ENCODE measurements at places on chromosomes 7 and 10.
A peak's percentile ranks its signal among the peaks of the same experiment; 100 is the strongest.

- no peak for DNase-seq
Measured at GRCh38 chr7:102061354-102061945, 225.2 kb upstream of the SH2B2 start.

- no peak for DNase-seq
Measured at GRCh38 chr7:16417906-16418305, 3.4 kb downstream of the CRPPA start.

DNA sequence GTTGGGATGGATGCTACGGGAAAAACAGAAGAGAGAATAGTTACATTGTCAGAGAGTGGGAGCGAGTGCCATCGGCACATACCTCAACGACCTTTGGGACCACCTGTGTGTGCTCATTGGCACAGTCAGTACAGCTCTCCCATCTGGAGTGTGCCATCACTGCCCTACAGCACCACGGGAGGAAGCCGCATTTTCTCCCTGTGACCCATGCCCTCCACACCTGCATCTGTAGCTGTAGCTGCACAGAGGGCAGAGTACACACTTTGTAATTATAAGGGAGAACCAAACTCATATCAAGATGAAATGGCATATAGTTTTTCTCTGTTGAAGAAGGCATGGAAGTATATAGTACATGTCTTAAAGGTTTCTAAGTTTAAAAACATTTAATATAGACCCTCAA lies 207.4 kb downstream of the LHFPL3 start:
- no peak for DNase-seq

- no peak for DNase-seq
Measured at GRCh38 chr7:4056552-4057288, 625.4 kb upstream of the FOXK1 start.

- DNase-seq = peak; percentile 18
Measured at GRCh38 chr7:7920481-7920880, 48.1 kb upstream of the GLCCI1 start.

DNA sequence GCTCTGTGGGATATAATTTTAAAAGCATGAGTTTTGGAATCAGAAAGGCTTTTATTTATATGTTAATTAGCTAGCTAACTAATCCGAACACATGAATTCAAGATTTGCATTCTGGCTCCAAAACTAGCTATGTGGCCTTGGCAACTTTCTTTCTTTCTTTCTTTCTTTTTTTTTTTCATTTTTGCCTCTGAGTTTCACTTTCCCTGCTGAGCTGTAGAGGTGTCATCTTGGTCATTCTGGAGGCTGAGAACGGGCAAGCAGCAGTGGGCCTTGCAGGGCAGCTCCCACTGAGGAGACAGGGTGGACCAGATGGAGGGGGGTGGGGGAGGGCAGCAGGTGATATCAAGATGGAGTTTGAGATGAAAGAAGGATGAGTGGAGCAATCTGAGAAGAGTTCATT lies 24.8 kb upstream of the SFMBT2 start:
- DNase-seq = no peak

DNA sequence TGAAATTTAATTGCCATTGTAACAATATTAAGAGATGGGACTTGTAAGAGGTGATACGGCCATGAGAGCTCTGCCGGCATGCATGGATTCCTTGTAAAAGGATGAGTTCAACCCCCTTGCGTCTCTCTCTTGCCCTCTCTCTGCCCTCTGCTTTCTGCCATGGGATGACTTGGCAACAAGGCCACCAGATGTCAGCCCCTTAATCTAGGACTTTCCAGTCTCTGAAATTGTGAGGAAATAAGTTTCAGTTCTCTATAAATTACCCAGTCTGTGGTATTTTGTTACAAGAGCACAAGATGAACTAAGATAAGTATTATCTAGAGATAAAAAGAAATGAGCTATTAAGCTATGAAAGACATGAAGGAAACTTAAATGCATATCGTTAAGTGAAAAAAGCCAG lies 145.7 kb upstream of the AHR start:
- DNase-seq = peak; percentile 65

DNA sequence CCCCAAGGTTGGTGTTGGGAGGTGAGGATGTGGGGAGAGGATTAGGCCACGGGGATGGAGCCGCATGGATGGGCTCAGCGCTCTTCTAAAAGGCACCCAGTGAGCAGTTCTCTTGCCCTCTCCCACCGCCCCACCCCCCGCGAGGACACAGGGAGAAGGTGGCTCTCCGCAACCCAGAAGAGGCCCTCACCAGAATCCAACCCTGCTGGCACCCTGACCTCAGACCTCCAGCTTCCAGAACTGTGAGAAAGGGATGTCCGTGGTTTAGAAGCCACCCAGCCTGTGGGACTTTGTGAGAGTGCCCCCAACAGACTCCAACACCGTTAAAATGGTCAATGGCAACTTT lies 242.8 kb upstream of the PPP2R2D start:
- DNase-seq = no peak

- no peak for DNase-seq
Measured at GRCh38 chr10:75240329-75241076, 4.7 kb upstream of the COMTD1 start.

GRCh38 chr7:129055294-129055816 lies 444 bp upstream of the TNPO3 start:
- DNase-seq = no peak

DNA sequence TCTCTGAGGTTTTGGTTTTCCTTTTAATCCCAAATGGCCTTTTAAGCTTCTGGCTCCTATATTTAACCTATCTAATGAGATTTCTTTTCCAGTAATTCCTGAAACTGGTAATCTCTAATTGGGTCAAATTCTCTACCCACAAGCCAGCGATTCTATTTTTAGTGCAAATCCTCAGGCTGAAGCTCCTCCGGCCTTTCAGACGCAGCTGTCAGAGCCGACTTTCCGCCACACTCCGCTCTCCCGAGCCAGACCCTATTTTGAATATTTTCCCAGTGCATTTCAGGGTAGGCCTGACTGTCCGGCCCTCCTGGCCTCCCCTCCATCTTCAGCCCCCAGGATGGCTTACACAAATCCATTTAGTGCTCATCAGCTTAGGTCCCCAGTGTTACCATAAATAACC lies 9.7 kb upstream of the ADCY1 start:
- DNase-seq = no peak

DNA sequence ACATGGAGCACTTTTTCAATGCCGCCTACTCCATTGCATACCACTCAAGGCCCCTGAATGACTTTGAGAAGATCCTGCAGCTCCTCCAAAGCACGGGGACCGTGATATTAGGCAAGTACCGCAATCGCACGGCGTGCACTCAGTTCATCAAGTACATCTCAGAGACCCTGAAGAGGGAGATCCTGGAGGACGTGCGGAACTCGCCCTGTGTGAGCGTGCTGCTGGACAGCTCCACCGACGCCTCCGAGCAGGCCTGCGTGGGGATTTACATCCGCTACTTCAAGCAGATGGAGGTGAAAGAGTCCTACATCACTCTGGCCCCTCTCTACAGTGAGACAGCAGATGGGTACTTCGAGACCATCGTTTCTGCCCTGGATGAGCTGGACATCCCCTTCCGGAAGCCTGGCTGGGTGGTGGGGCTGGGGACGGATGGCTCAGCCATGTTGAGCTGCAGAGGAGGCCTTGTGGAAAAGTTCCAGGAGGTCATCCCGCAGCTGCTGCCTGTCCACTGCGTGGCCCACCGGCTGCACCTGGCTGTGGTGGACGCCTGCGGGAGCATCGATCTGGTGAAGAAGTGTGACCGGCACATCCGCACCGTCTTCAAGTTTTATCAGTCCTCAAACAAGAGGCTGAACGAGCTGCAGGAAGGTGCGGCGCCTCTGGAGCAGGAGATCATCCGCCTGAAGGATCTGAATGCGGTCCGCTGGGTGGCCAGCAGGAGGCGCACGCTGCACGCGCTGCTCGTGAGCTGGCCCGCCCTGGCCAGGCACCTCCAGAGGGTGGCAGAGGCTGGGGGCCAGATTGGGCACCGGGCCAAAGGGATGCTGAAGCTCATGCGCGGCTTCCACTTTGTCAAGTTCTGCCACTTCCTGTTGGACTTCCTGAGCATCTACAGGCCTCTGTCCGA lies 12.7 kb upstream of the ATP6V0E2 start:
- no peak for DNase-seq

DNA sequence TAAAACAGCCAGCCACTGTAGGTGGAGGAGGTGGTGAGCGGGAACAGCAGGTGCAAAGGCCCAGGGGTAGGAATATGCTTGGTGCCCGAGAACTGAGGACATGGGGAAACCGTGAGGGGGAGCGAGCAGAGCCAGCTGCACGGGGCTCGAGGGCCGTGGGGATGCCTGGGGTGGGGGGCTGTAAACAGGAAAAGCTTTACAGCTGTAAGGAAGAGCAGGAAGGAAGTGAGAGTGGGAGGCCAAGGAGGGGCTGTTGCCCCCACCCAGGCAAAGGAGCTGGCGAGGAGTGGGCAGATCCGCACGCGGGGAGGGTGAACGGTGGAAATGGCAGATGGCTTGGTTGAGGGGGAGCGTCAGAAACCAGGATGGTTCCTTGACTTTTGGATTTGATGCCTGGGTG lies 34.4 kb downstream of the ZMIZ1 start:
- no peak for DNase-seq

GRCh38 chr7:107332488-107333269 lies 137.2 kb upstream of the GPR22 start:
- DNase-seq = no peak

- DNase-seq = no peak
Measured at GRCh38 chr10:127015373-127015772, 110.1 kb downstream of the DOCK1 start.

DNA sequence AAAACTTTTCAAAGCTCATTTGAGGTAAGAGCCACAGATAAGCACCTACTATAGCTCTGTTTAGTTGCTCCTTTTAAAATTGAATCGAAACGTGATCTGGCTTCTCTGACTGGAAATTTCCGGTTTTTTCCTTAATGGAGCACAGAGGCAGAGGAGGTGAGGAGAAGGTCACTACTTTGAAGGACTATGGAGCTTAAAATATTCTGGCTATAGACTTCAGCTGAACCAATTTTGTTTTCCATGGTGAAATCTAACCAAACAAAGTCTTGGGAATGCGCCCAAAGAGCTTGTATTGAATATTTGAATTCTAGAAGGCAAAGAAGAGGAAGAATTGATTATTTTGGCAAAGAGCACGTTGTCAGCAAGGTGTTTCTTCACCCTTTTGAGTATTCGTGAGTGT lies 711.1 kb downstream of the SUGCT start:
- DNase-seq = no peak

DNA sequence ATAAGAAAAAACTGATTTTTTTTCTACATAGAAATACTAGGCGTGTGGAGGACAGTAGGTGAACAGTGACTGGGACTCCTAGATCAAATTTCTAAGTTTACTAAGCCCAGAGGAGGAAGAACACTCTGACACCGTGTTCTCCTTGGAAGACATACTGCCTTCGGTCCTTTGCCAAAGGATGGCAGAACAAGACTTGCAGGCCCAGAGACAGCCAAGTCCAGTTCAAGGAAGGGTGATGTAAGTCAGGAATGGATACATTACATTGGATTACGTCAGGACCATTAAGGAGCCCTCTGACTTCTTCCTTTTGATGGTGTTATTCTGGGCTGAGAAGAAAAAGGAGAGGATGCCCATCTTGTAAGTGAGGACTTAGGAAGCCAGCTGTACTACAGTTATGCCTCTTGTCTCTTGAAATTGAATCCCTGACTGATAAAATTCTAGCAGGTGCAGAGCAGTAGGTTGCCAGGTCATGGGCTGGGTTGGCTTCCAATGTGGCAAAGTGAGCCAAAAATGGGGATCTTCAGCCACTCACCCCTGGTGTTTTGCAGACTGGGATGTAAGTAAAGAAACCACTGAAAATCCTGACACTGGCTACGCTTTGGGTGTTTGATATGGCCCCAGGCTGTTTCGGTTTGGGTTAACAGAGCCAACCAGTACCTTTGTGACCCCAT lies 45.1 kb downstream of the RELN start:
- no peak for DNase-seq

- no peak for DNase-seq
Measured at GRCh38 chr7:158318511-158318913, 269.1 kb downstream of the PTPRN2 start.

GRCh38 chr10:91621483-91622113 lies 11.3 kb downstream of the PPP1R3C start:
- DNase-seq = no peak

DNA sequence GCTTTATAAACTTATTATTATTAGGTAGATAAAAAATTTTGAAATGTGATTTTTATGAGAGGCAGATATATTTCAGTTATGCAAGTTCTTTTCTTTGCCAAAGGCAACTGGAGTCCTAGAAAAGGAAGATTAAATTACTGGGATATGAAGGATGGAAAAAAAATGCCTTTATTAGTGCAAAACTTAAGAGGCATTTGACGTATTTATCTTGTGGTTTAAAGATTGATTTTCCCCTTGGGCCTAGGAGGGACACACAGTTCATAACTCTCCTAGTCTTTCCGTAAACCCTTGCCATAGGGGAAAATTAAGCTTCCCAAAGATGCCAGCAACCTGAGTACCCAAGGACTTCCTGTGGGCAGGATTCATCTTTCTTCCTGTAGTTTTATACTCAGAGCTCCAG lies 3.1 kb upstream of the STEAP4 start:
- no peak for DNase-seq

- DNase-seq = no peak
Measured at GRCh38 chr10:125054669-125055268, 105.6 kb downstream of the CTBP2 start.

GRCh38 chr10:106661133-106661766 lies 503.3 kb downstream of the SORCS1 start:
- no peak for DNase-seq

- DNase-seq = no peak
Measured at GRCh38 chr10:104054430-104054829, 31.2 kb downstream of the COL17A1 start.

DNA sequence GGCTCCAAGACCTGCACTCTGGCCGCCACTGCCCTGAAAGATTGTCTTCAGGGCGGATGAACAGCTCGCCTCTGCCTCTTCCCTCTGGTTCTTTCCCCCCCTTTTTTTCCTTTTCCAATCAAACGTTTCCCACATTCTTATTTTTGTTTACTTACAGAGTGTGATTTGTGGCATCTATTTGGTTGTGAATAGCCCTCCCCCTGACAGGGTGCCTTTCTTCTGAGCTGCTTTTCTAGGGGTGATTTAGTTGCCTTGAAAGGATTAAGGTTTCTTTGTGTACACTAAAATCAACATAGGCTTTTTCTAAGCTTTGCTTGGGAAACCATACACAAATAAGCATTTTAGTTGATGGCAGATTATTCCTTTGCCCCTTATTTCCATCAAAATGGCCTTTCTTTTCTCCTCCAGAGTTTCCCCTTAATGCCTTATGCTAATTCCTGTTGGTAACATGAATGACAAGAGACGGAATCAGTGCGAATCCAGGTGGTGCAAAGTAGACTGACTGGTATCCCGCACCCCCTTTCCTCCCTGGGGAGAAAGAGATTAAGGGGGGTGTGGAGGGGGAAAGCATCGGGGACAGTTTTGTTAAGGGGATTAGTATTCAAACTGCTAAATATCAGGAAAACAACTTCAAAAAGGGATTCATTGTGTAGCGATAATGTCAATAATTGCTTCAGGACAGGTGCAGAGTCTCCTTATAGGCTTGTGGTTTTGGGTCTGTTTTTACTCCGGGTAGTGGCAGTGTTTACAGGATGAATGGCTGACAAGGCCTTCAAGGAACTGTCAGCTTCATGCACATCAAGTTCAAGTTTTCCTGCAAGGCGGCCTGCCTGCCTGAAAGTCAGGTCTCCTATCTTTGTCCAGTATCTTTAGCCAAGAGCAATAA lies 431.6 kb upstream of the GALNT17 start:
- no peak for DNase-seq
